NCI-H510A treated with DMSO at 0.1 percent for 48 hours (cell line): ENCODE measurements at places on chromosomes 3 and 15.

- DNase-seq = no peak
These were observed 33.1 kb downstream of the BTD start for GRCh38 chr3:15634671-15635070.

DNA sequence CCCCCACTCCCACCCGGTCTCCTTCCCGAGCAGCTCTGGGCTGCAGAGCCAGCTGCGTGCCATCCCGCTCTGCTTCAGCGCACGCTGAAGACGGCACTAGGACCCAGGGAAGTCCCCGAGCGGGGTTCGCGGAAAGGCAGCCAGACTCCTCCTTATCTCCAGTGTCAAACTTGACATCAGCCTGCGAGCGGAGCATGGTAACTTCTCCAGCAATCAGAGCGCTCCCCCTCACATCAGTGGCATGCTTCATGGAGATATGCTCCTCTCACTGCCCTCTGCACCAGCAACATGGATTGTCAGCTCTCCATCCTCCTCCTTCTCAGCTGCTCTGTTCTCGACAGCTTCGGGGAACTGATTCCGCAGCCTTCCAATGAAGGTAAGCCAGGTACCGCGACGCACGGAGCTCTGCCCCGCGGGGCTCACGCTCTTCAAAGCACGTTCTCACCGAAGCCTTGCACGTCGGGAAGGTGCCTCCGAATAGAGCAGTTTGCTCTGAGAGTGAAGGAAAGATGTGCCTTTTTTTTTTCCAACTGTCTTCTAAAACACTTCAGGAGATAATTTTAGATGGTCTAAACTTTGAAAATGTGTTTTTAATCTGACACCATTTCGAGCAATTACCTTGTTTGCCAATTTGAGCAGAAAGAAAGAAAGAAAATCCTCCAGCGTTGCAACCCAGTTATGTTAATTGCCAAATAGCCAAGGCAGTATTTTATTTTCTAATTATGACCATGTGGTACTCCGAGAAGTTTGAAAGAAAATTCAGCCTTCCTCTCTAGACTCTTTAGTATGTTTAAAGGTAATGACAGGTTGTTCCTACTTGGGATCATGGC is at the start of gene EPHA3:
Gene EPHA3, plus strand, starts transcription at position 161 of the 830 bp plus-strand sequence. Its CDS starts 128 bp downstream, at position 289.
- DNase-seq = peak; percentile 0

DNA sequence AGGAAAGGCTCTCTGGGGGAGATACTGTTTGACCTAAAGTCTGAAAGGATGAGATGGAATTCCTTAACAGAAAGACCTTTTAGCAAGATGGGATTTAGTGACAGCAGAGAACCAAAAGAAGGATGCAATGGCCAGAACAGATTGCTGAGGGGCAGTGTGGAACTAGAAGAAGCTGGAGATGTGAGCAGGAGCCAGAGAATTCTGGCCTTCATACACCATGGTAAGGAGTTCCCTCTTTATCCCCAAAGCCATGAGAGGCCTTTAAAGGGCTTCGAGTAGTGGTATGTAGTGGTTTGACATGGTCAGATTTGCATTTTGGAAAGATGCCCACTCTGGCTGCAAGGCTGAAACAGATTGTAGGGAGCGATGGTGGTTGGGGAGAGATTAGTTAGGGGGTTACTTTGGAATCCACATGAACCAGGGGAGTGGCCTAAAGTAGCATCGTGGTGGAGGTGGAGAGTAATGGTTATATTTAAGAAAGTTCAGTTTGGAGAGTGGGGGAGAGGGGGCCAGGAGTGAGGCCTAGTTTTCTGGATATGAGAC is 34.0 kb upstream of the NPHP3 start:
- no peak for DNase-seq

DNA sequence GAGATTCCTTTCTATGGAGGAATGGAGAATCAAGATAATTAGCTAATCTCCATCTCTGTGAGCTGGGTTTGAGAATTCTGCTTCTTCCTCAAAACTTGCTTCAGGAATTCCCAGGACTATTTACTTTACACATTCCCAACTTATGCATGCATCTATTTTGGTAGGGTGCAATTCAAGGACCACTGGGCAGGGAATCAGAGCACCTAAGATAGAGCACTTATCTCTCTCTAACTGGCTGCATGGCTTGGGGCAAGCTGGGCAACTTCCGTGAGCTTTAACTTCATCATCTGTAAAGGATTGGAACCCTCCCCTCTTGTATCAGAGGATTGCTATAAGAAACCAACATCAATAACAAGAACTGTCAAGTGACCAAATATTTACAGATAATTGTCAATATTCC is 160.2 kb downstream of the PDCD6IP start:
- no peak for DNase-seq

DNA sequence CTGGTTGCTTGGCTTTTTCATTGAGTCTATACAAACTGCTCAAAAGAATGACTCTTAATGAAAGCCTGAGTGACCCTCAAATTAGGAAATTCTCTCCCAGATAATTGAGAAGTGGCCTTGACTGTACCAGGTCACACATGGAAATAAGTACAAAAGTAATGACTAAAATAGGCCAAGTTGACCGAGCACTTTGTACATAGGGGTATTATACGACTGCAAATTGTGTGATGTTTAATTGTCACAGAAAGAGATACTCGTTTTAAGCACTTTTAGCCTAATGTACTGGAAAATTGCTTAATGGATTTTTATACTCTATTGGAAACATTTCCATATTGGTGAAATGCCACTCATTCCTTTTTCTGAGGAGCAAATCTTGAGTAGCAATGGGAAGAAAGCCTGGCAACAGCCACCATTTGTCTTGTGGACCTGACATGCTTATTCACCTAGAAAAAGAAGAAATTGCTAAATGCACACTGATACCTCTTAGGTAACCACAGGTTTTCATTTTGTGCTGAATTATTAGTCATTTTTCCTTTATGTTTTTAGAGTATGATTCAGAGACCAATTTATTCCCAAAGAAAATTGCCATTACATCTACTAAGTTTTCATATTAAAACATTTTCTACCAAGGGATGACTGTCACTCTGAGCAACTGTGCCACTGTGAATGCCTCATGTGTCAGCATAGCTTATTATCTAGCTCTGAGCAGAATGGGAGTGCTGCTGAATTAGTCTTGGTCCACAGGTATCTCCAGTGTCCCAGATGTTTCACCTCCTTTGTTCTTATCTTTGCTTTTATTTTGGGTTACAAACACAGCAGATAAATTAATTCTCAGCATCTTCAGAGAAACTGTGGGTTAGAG is 8.9 kb upstream of the PXK start:
- no peak for DNase-seq

GRCh38 chr15:57221134-57221533 is 155.2 kb upstream of the CGNL1 start:
- no peak for DNase-seq

DNA sequence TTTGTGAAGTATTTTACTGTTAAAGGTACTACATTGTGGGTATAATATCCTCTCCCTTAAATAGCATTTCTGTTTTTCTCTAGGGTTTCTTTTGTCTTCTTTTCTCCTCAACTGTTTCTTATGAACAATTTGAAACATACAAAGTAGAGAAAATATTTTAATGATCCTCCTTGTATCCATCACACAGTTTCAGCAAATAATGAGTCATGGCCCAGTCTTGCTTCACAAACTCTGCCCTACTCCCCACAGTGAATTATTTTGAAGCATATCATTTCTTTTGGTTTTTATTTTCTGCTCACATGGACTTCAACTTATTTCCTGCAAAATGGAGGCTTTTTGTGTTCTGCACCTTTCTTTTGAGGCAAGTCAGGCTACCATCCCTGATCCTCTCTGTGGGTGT is 6.1 kb upstream of the SCAANT1 start:
- DNase-seq = no peak

DNA sequence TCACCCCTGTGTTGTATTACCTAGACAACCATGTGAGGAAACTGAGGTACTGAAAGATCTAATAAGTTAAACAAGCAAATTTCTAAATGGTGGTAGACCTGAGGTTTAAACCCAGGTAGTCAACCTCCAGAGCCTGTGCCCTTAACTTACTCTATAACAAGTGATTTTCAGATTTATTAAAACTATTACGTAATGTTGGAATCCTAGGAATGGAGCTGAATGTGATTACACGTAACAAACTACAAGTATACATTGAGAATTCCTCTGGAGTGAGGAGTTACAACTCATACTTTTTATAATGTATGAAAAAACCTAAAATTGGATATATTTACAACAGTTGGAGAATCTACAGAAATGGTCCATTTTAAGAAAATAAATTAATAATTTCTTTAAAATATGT is 18.0 kb downstream of the FAM98B start:
- DNase-seq = no peak

- no peak for DNase-seq
These were observed 27.1 kb upstream of the TBL1XR1 start for GRCh38 chr3:177224414-177224813.

GRCh38 chr3:20041197-20041780 is 1.0 kb downstream of the KAT2B start:
- DNase-seq = peak; percentile 54

- no peak for DNase-seq
These were observed 252.4 kb upstream of the HES1 start for GRCh38 chr3:193883551-193883950.

DNA sequence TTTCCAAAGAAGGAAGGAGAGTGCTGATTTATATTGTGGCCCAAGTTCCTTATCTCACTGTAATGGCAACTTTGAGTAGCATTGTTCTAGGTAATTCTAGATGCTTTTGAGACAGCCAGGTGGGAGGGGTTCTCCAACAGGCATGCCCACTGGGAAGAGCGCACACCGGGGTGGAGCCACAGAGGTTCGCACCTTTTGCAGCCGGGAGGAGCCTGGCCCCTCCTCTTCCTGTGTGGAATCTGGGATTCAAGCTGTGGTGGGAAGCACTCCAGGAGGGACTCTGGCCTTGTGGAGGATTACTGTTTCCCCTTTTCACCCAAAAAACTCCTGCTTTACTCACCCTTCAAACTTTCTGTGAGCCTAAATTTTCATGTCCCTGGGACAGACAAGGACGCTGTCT is 53.1 kb downstream of the CFAP20DC start:
- DNase-seq = no peak

DNA sequence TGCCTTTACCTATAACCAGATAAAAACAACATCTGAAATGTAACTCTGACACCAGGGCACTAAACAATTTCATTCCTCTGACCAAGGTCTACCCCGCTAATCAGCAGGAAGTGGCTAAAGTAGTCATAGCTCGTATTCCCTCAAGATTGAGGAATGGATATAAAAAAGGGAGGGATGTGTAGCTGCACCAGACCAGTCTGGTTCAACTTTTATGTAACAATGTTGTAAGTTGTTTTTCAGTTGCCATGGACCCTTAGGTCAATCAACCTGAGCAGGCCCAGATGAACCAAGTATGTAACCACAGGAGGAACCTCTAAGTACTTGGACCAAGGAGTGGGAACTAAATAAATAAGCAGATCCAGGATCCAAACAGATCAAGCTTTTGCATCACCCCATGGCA is 28.4 kb upstream of the IFT57 start:
- no peak for DNase-seq

DNA sequence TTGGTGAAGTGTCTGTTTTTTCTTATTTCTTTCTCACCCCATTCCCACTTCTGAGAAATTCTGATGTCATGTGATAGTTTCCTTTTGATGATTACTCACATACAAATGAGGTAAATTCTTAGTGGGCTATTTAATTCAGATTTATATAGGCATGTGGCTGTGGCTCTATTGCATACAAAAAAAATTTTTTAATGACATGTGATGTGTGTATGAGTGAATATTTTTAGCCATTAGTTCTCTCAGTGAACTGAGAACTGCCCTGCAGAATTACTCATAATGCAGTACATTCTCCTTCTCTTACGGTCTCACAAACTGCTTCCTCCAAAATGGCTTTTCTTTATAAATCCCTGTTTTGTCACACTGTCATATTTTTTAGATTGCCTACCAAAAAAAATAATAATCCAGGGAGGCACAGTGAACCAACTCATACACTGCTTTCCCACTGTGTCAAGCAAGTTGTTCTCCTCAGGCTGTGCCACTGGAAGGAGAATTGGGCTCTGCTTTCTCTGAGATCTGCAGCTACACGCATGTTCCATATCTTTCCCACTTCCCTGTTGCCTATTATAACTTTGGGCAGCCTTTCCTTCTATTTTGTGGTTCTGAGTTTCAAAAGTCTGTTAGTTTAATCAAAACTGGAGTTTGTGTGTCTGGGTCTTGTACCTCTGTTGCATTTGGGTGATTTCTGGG is 415.7 kb upstream of the THBS1 start:
- DNase-seq = no peak

DNA sequence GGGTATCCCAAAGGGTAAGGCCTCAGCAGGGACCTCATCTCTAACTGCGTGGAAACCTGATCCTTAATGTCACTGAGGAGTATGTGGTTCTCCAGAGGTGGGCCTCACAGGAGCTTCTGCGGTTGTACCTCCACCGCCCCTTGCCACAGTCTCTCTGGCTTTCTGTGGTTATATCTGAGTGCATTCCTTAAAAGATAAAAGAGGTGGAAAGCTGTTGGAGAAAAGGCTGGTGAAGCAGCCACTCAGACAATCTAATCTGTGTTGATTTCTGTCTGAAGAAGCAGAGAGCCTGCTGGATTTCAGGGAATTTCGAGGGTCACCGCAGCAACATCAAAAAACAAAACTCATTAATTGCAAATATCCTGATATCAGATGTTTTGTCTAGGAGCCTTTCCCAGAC is 51.4 kb downstream of the SEMA6D start:
- no peak for DNase-seq

- DNase-seq = no peak
These were observed 13.3 kb downstream of the XRN1 start for GRCh38 chr3:142434503-142434902.

- DNase-seq = no peak
These were observed 8.7 kb upstream of the NDUFB4 start for GRCh38 chr3:120587332-120587975.

- DNase-seq = no peak
These were observed 1010.3 kb downstream of the NAALADL2 start for GRCh38 chr3:175869404-175869803.

DNA sequence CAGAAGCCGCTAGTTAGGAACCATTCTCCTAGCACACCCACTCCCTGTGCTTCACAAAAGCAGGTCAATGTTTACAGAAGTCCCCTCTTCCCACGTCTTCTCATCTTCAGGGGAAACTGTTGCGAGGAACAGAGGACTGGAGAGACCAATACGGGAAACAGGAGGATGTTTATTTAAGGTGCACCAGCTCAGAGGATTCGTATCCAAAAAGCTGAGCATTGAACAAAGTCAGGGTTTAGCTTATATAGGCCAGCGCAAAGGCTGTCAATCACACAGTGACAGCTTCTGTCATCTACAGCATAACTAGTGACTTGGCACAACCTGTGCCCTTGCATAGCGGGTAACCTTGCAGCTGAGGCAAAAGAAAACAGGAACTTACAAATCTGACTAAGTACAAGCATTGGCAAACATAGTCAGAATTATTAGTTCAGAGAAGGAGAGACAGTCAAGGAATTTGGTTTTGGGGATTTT is 61.3 kb downstream of the ZDHHC19 start:
- DNase-seq = no peak

DNA sequence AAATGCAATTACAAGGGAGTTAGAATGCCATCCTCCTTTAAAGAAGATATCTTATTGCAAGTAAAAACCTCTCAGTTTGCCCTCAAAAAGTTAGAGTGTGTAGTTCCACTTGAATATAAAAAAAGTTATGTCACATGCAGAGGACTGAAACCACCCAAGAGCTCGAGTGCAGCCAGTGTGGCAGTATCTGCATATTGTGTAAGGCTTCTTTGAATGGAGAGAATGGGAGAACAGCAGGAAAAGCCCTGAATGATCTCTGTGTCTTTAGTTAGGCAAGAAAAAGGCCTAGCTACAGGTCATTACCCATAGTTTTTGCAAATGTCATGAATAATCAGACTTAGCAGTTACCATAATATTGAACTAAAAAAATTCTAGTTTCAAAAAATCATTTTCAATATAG is 13.9 kb upstream of the TEX9 start:
- DNase-seq = no peak
